ENCODE measurements at places on chromosomes 5 and 9.

DNA sequence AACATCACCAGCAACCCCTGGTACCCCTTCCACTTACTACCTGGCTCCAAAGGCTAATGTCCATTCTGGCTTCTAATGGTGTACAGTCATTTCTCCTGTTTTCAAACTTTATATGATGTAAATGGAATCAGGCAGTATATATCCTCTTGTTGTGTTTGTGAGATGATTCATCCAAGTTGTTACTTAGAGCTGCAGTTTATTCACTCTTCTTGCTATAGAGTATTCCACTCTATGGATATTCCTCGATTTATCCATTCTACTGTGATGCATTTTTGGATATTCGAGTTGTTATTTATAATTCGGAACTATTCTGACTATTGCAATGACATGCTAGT lies 32.4 kb downstream of the IRF1 start:
- no peak for DNase-seq

GRCh38 chr5:1727571-1727970 lies 72.1 kb downstream of the MRPL36 start:
- no peak for DNase-seq

- no peak for DNase-seq
Observed at GRCh38 chr5:176492431-176492830, 44.2 kb downstream of the FAF2 start.

- no peak for DNase-seq
Observed at GRCh38 chr5:34464829-34465228, 191.3 kb upstream of the RAI14 start.

DNA sequence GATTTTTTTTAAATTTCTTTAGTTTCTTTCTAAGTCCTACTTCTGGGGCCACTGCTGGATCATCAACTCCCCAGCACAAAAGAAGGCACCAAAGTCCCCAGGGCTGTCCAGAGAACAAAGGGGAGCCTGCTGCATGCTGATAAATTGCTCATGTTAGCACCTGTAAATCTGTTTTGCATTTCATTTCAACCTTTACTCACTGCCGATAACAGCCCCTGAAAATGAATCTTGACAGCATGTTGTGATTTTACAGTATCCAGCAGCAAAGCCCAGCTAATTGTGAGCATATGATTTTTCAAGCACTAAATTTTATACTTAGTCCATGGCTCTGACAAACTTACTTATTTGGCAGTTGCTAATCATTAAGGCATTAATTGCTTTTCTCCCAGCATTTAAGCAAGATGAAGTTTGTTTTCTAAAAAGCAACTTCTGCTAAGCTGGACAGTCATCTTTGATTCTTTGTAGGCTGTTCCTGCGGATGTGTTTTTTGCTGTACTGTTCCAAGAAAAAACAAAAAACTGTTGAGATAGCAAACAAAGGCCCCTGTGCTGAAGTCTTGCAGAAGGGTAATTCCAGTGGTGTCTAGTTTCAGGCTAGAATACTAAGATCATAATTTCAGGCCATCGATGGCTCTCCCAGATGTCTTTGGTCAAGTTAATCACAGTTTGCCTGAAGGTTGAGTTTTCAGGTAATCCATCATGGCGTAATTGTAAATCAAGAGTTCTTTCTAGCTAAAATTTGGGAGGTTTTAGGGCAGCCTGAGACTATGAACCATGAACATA lies 73.1 kb upstream of the GAS1 start:
- no peak for DNase-seq

GRCh38 chr9:98484162-98484561 lies 224.6 kb downstream of the GABBR2 start:
- no peak for DNase-seq

DNA sequence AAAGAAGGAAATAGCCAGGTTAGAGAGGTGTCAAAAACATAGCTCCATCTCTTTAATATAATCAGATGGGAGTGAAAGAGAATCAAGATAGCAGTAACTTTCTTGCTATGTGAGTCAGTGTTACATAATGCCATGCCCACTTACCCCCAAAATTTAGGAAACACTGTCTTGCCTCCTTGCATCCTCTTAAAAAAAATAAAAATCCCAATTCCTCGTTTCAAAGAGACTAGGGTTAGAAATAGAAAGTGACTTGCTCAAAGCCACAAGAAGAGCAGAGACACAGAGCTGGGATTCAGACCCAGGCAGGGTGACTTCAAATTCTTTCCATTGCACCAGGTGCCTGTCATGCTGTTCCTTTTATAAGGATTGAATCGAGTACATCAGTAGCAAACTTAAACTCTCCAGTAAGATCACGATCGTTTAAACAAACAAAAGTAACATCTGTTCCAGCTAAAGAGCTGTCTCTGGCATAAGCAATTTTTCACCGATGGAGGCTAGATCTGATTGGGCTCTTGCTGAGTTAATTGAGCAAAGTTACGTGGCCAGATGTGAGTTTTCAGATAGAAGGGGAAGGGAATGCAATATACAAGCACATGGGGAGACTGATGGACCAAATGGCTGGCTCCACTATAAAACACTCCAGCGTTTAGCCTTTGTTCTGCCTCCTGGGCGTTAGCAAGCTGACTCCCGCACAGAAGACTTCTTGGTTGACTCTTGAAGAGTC lies 176.9 kb downstream of the PALM2AKAP2 start:
- peak; percentile 12 for DNase-seq

GRCh38 chr5:40346901-40347300 lies 332.8 kb upstream of the PTGER4 start:
- no peak for DNase-seq

- DNase-seq, result no peak
Observed at GRCh38 chr9:77838986-77839385, 190.9 kb upstream of the GNA14 start.

- no peak for DNase-seq
Observed at GRCh38 chr9:130072515-130073235, 19.0 kb downstream of the GPR107 start.

DNA sequence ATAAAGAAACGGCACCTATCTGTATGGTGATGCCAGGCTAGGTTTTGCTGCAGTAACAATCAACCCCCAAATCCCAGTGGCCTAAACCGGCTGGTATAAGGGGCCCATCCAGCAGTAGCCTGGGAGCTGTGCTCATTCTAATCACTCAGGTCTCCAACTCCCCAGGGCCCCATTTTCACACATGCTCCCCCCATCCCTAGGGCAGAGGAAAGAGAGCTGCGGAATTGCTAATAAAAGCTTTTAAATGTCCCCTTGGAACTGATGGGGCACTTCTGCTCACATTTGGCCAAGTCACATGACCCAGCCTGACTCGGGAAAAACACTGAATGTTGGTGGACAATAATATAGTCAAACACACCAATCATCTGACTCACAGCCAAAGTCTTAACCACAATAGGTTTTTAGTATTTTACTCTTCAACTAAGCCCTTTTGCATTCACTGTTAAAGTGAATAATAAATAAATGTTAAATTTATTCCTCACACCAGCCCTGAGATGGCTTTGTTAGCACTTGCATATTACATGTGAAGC lies 1.6 kb downstream of the FBLL1 start:
- DNase-seq, result no peak

- no peak for DNase-seq
Observed at GRCh38 chr5:108653201-108653600, 94.5 kb upstream of the FER start.

- no peak for DNase-seq
Observed at GRCh38 chr5:10478436-10478835, 36.8 kb downstream of the ROPN1L start.

- no peak for DNase-seq
Observed at GRCh38 chr5:108531367-108532128, 149.7 kb upstream of the FBXL17 start.

- DNase-seq, result no peak
Observed at GRCh38 chr9:108322326-108323098, 533.3 kb downstream of the ACTL7B start.

- no peak for DNase-seq
Observed at GRCh38 chr5:18546591-18546990, 912.3 kb downstream of the TAF11L14 start.

- no peak for DNase-seq
Observed at GRCh38 chr9:19162956-19163355, 35.7 kb upstream of the PLIN2 start.

DNA sequence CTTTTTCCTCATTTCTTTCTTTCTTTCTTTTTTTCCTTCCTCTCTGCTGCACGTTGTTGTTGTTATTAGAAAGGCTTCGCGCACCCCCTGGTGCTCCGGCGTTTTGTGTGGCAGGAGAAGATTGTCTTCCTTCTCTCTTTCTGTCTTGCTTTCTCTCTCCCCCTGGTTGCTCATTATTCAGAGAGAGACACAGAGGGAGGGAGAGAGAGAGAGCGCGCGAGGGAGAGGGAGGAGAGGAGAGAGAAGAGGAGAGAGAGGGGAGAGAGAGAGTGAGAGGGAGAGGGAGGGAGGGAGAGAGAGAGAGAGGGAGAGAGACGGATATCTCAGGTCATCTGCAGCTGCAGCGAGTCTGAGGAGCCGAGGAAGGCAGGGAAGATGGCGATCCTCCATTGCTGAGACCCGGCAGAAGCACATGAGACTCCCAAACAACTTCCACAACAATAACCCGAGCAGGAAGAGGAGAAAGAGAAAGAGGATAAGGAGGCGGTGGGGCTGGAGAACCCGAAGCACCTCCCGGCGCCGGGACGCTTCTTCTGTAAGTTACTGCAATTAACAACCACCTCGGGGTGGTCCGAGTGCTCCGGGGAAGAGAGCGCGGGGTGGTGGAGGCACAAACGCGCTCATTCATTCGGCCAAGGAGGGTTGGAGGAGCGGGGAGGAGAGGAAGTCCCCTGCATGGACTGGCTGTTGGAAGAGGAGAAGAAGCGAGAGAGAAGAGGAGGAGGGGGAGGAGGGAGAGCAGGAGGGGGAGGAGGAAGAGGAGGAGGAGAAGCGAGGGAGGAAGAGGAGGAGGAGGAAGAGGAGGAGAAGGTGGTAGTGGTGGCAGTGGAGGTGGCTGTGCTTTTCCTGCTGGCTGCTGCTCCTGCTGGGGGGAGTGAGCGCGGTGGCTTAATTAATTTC lies at the start of gene ZNF462:
ZNF462 (plus strand) TSS at position 346 of the 900 bp plus-strand sequence. CDS start 60,218 bp downstream, outside the sequence.
- peak; percentile 22 for DNase-seq

DNA sequence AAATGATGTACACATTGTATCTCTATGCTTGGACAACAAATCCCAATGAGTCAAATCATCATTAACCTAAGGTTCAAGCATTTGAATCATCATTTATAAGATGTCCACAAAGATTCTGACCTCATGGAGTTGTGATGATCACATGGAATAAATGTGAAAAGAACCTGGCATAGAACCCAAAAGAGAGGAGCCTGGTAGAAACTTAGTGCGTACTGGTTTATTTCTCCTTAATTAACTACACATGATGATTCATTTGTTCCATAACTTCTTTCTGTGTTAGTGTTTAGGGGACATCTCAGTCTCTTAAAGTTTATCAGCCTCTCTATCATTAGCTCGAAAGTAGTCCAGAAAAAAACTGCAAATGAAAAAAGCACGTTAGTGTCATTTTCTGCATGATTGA lies 411.6 kb downstream of the BRINP1 start:
- no peak for DNase-seq

GRCh38 chr5:62521319-62521718 lies 57.3 kb upstream of the LRRC70 start:
- DNase-seq, result no peak

DNA sequence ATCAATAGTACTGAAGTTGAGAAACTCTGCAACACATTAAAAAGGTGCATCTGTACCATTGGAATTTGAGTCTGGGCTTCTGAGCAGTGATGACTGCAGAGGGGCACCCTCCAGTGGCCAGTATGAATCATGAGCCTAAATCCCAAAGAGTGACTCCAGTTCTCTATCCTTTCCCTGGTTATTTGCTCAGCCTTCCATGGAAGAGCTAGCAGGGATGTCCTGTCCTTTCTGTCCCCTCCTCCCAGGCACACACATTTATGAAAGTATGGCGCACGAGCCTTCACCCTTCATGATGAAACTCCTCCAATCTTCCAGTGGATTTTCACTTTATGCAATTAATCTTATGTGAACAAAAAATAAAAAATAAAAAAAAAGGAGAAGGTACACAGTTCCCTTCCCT lies 81.0 kb downstream of the ESM1 start:
- DNase-seq, result peak; percentile 55

DNA sequence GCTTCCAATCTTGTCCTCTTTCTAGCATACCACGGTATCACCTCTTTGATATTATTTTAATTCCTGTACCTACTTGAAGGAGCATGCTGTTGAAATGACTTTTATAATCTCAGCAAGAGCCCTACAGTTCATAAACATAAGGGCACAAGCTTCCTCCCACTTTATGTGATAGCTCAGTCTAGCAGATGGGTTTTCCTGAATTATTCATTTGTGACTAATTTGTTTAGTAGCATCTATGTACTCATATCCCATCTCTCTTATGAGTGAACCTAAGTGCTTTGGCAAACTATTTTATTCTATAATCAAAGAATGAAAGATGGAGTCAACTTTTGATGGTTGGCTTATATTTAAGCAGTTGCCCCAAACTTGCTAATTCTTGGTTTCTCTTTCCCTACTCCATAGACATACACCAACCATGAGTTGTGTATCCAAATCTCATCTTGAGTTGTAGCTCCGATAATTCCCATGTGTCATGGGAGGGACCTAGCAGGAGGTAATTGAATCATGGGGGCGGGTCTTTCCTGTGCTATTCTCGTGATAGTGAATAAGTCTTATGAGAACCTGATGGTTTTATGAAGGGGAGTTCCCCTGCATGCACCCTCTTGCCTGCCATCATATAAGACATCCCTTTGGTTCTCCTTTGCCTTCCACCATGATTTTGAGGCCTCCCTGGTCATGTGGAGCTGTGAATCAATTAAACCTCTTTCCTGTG lies 17.7 kb downstream of the TXNDC8 start:
- DNase-seq, result no peak

- DNase-seq, result peak; percentile 81
Observed at GRCh38 chr9:83538172-83538889, at the start of gene FRMD3. TSS of gene FRMD3 (minus strand) at chr9:83538401. CDS start at chr9:83538231, 170 bp downstream.

GRCh38 chr9:13386935-13387733 lies 107.6 kb upstream of the MPDZ start:
- no peak for DNase-seq

DNA sequence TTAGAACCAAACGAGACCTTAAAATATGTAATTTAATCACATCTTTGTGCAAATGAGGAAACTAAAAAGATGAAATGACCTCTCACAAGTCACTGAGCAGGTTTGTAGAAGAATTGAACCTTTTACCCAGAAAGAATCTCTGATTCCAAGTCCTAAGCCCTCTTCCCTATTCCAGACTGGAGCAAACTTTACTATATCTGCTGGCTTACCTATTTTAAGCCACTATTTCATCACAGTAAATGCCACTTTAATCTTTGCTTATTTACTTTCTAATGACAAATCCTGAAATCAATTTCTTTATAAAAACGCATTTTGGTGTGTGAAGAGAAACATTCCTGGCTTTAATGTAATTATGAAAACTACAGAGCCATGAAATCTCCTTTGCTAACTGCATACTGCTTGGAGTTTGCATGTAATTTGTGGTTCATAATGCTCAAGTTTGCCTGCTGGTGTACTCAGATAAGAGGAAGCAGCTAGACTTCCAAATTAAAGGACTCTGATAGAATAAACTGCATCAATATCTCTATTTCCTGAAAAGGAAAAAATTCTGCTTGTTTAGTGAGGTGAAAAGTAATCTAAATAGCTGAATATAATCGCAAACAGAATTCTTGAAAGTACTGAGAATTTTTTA lies 121.2 kb downstream of the RAB3C start:
- no peak for DNase-seq

Measured in HEK293T (cell line).